ENCODE measurements at places on chromosomes 11 and 22.

GRCh38 chr11:95058621-95059020 is 8.1 kb upstream of the SRSF8 start:
- DNase-seq = no peak

DNA sequence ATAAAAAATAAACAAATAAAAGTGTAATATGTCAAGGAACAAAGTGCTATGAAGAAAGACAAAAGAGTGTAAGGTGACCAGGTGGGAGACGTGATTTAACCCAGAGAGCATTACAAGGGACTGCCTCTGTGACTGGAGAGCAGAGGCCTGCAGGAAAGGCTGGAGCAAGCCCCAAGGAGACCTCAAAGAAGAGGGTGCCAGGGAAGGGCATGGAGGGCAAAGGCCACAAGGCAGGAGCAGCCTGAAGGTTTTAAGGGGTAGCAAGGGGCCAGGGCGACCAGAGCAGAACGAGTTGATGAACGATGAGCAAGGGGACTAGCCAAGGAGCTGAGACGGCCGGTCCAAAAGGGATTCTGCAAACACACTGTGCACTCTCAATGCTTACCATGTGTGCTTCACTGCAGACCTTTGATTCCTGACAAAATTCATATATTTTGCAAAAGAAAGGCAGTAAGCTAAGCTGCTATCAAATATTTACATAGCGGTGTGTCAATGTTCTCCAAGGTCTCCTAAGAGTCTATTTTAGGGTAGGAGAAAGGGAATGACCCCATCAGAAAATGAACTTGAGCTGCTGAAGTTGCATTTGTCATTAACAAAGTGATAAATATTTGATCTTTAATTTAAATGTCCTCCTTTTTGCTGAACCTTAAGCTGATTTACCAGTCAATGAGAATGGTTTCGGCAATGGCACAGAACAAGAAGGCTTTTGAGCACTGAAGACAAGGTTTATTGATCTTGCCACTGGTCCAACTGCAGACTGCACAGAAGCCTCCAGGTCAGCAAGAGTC is 50.5 kb downstream of the SMCO4 start:
- no peak for DNase-seq

DNA sequence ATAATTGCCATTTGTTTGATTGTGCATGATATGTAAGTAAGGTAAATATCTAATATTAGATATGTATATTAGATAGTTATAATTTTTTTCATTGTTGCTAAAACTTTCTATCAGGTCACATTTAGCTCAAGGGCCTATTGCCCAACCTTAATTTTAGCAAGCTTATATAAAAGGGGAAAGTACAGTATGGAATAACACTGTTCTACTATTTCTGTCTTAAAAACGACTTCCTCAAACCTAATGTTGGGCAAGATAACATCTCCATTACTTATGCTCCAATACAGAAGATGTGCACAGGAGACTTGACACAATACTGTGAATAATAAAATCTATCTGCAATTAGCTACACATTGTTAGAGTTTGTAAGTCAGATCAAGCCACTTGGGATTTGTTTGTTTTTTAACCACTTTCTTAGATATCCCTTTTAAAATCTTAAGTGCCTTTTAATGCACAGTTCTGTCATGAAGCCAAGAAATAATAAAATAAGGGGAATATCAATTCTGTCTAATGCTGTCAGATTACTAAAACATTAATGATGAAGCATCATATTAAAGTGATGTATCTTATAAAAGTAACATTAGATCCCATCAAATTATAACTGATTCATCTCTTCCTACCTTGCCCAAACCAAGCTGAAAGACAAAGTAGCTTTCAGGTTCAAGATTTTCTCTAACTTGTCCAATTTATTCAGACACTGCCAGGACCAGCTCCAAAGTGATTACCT is 98.1 kb downstream of the SIK3 start:
- DNase-seq = no peak

GRCh38 chr11:60511393-60511792 is 3.8 kb upstream of the MS4A13 start:
- DNase-seq = no peak

- DNase-seq = no peak
Observed at GRCh38 chr11:106461839-106462545, 384.5 kb downstream of the AASDHPPT start.

DNA sequence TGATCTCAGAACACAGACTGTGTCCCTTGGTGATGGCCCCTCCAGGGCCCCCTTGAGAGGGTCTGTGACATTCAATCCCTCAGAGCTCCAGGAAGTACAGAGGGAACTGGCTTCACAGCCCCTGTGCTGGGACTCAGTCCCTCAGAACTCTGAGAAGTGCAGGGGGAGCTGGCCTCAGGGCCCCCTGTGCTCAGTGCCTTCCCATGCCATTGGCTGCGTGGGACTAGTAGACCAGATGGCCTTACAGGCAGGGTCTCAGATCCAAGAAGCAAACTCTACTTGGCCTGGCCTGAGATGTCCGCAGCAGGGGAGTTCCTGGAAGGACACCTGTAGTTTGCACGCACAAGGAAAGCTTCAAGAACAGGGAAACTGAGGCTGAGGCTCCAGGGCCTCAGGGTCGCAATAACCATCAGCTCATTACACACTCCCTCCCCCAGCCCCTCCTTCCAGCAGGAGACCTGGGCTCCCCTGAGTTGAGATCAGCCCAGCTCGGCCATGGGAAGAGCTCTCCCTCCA is 138.4 kb downstream of the BRD1 start:
- no peak for DNase-seq

GRCh38 chr11:100546714-100547113 is 140.4 kb upstream of the ARHGAP42 start:
- no peak for DNase-seq

- DNase-seq = no peak
Observed at GRCh38 chr22:22820626-22821025, 67.0 kb upstream of the IGLL5 start.

- DNase-seq = no peak
Observed at GRCh38 chr11:133134314-133135173, 397.8 kb downstream of the OPCML start.

- no peak for DNase-seq
Observed at GRCh38 chr11:22234743-22235142, 41.9 kb downstream of the ANO5 start.

- DNase-seq = peak; percentile 17
Observed at GRCh38 chr11:117097389-117098268, 599 bp downstream of the SIK3 start.

- DNase-seq = no peak
Observed at GRCh38 chr11:60251485-60252212, 8.7 kb upstream of the MS4A4E start.

- DNase-seq = no peak
Observed at GRCh38 chr11:84890676-84891075, 736.5 kb downstream of the DLG2 start.

- no peak for DNase-seq
Observed at GRCh38 chr11:62033191-62034035, 66.0 kb upstream of the FTH1 start.

DNA sequence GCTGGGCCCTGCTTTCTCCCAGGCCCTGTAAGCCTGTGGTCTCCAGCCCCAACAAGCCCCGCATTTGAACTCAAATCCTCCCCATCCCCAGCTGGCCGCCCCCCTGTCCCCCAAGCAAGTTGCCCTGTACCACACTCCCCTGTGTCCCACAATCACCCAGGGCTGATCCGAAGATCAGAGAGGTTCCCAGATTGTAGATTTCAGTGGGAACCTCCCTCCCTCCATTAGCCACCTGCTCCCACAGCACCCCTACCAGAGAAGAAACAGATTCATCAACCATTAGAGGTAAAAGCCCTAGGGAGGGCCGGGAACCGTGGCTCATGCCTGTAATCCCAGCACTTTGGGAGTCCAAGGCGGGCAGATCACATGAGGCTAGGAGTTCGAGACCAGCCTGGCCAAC is 107.5 kb downstream of the FEZ1 start:
- no peak for DNase-seq

- DNase-seq = no peak
Observed at GRCh38 chr11:66070604-66071380, 720 bp downstream of the PACS1 start.

DNA sequence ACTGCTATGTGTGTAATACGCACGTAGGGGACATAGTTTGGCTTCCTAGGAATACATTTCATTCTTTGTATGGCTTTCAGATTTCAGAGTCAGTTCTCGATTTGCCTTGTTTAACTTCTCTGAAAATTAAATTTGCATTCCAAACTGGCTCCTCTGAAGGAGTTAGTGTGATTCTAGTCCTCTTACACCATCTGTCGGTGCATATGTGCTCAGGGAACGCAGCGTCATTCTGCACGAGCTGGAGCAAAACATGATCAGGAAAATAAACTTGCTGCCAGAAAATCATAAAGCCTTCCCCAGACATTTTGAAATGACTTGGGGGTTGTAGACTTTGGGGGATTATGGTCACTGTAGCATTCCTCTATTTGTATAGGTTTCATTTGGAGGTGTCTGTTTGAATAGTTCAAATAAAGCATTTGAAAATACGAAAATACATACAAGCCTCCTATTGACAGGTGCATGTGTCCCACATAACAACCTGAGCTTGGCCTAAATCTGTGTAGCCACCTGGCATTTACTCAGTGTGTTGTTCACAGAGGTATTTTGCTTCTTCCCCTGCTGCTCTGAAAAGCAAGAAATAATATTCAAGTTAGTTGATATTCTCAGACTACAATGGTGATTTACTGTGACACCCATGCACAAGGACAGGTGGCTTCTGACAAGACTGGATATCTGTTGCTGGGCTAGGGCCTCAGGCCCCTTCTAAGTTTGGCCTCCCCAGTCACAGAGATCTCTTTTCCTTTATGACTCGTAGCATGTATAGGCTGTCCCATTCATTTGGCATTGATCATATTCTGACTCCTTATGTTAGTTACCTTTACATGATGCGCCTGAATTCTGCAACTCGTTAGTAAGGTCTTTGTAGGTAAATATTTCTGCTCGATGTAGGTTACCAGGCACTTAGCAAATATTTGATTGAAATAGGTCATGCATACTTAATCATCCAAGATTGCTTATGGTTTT is 81.6 kb upstream of the SORL1-AS1 start:
- DNase-seq = no peak

GRCh38 chr11:76237914-76238313 is 31.6 kb upstream of the WNT11 start:
- no peak for DNase-seq

DNA sequence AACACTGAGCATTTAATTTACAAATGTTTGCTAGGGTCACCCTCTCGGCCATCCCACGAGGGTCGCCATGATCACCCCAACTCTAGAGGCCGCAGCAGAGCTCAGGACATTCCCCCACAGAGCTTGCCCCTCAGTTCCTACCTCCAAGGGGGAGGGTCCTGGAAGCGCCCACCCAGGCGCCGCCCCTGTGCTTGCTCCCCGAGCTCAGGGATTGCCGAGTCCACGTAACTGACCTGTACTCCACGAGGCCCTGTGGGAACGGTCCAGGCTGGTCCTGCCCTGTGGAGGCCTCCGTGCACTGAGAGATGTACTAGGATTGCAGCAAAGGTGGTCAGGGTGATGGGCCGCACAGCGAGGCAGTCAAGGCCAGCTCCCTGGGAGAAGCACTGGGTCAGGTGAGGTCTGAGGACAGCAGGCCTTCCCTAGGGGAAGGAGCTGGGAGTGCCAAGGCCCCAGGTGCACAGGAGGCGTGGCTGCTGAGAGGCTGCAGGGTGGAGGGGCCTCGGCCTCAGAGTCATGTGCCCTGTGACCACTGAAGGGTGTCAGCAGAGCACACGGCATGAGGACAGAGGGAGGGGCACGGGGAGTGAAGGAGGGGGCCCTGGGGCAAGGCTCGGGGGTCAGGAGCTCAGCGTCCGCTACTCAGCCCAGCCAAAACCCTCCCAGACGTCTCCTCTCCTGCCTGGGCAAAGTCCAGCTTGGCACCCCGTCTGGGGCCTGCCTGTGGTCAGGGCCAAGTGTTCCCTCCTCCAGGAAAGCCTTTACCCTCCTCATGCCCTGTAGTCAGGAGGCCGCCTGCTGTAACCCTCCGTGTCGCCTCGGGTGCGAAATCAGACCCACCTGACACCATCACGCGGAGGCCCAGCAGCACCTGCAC is 2.4 kb upstream of the MIOX start:
- DNase-seq = no peak

DNA sequence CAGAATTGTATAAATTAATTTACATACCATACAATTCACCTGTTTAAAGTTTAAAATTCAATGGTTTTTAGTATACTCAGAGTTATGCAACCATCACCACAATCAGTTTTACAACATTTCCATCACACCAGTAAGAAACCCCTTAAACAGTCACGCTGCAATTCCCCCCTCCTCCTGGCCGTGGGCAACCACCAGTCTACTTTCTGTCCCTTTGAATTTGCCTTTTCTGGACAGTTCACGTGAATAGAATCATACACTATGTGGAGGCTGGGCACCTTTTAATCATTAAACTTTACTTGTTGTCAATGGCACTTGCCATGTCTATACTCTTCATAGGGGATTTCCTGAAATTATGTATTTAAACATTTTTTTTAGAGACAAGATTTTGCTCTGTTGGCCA is 20.1 kb upstream of the SWAP70 start:
- no peak for DNase-seq

DNA sequence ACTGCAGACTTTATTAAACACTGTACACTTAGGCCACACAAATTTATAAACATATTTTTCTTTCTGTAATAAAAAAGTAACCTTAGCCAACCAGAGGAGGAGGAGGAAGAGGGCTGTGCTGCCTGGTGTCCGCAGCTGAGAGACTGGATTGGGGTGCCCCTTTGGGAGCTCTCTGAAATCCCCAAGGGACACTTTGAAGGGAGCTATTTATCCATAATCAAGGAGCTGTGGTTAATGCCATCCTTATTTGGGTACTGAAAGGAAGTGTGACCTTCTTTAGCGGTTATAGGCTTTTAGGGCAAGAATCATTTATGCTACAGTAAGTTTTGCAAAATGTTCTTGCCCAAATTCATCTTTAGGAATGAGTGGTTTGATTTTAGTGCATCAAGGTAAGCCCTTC is 125.8 kb downstream of the RASSF10 start:
- no peak for DNase-seq

DNA sequence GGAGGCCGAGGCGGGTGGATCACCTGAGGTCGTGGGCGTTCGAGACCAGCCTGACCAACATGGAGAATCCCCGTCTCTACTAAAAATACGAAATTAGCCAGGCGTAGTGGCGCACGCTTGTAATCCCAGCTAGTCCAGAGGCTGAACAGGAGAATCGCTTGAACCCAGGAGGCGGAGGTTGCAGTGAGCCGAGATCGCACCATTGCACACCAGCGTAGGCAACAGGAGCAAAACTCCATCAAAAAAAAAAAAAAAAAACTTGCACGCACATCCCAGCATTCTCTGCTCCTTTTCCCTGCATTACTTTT is 934 bp upstream of the ATL3 start:
- DNase-seq = no peak

All from cortex of kidney (tissue), 1 donor.